CD8-positive, alpha-beta memory T cell (primary cell): ENCODE measurements at places on chromosomes 16 and 17.

GRCh38 chr17:56099649-56100048 lies 53.6 kb upstream of the ANKFN1 start:
- H3K27ac ChIP-seq = no peak overlapping the region
- H3K27me3 ChIP-seq = no peaks in the 10 kb centered on the region
- H3K4me3 ChIP-seq = no peak overlapping the region

DNA sequence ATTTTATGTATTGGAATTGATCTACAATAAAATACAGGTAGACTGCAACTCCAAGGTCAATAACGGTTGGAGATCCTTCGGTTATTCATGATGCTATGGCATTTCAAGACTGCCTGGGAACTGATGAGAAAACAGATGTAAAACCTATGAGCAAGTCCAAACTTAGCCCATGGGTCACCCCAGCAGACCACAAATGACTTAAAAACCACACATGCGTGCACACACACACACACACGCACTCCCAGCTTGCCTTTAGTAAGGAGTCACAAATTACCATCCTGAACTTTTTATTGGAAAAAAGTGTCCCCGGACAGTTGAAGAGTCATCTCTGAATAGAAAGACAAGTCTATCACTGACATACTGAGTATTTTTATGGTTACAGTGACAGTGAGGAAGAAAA lies 26.7 kb downstream of the TRIM25 start:
- H3K36me3 ChIP-seq = peaks cover 5% of the 10 kb centered on the region
- no peaks in the 10 kb centered on the region for H3K27me3 ChIP-seq
- no peak overlapping the region for H3K27ac ChIP-seq
- H3K4me3 ChIP-seq = no peak overlapping the region

GRCh38 chr16:3022208-3022683 lies 1.5 kb downstream of the HCFC1R1 start:
- peaks cover 7% of the 10 kb centered on the region for H3K36me3 ChIP-seq
- H3K4me1 ChIP-seq = peaks cover 47% of the 10 kb centered on the region
- no peak overlapping the region for H3K4me3 ChIP-seq
- peak overlapping the region; percentile 61 for H3K27ac ChIP-seq
- DNase-seq = peak; percentile 50

GRCh38 chr17:19978209-19978802 lies 678 bp upstream of the AKAP10 start:
- no peak for DNase-seq
- no peaks in the 10 kb centered on the region for H3K27me3 ChIP-seq
- peak overlapping the region; percentile 93 for H3K27ac ChIP-seq
- peaks cover 29% of the 10 kb centered on the region for H3K4me1 ChIP-seq

DNA sequence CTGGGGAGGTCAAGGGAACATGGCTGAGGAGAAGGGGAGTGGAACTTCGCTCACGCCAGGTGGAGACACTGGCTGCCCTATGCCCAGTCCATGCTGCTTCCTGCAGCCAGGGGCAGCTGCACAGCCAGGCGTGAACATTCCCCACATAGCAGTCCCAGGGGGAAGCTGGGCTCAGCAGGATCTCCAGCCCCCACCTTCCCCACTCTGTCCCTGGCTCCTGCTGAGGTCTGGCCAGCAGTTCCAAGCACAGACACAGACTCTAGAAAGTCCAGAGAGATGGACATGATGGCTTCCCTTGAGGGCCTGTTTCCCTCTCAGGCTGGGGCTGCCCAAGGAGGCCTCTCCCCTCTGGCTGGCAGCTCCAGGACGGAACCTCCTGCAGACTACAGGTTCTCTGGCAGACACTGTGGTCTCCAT lies 9.3 kb downstream of the JUP start:
- H3K27me3 ChIP-seq = no peaks in the 10 kb centered on the region
- no peak for DNase-seq
- no peak overlapping the region for H3K27ac ChIP-seq
- no peaks in the 10 kb centered on the region for H3K4me1 ChIP-seq
- no peak overlapping the region for H3K4me3 ChIP-seq
